ENCODE measurements at places on chromosomes 11 and 22.

DNA sequence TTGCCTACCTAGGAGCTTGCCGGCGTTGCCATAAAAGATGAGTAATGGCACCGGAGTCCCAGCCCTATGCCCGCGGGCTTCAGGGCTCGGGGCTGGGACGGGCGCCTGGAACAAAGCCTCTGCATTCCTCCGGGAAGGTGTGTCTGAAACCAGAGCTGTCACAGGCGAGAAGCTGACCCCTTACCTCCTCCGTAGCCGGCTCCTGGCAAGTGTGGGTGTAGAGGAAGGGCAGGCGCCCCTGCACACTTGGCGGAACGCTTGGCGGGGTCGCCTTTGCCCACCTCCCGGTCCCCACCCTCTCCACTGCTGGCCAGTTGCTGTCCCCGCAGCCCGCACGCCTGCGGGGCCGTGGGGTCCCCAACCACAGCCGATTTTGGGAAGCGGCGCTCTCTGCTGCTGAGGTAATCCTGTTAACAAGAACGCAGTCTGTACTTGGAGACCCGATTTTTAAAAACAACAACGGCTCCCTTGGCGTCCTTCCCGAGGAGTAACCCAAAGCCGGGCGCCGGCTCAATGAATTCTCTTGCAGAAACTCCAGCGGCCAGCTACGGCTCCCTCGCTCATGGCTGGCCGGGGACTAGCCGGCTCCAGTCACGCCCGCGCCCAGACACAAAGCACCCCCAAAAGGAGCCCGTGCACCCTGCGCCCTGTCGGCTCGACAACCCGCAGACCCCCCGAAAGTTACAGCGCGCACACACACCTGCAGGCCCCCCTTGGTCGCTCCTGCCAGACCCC lies 89.2 kb downstream of the PLEKHA7 start:
- no peak for DNase-seq

- DNase-seq, result no peak
These were observed 107.1 kb upstream of the DDI1 start for GRCh38 chr11:103929170-103929903.

DNA sequence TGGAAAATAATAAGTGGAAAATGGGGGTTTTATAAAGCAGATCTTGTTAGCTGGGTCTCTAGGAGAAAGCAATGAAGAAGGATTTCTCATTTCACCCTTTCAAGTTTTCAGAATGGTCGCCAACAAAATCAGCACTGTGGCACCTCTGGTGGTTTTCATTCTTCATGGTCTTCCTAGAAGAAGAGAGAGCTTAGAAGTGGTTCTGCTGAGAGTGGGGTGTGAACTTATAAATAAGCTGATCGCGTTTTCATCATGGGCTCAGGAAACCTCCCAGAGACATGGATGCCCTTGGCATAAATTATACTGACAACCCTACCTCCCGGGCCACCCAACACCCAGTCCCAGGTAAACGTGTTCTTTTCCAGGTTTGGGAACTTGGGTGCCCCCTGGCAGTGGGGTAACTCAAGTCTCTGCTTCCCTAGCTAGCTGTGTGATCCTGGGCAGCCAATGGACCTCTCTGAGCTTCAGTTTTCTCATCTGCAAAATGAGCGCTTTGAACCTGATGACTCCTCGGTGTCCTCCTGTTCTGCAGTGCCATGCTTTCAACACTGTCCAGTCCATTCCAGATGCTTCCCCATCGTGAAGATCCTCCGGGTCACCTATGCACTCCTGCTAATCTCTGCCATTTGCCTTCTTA lies 72.6 kb upstream of the GRAMD1B start:
- no peak for DNase-seq

DNA sequence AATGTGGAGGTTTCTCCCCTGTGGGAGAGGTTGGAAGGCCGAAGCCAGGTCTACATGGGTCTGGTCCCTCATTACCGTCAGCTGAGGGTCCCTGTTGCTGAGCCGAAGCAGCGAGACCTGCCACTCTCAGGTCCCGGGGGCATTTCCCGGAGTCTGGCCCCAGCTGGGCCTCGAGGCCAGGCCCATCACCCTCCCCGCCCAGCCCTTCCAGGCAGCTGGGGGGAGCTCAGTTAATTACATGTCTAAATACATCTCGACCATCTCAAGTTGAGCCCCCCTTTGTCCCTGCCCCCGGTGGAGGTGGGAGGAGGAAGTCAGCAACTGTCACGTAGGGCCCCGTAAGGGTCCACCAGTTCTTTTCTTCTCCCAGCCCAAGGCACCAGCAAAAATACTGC lies 3.6 kb downstream of the CDKN1C start:
- DNase-seq, result no peak

DNA sequence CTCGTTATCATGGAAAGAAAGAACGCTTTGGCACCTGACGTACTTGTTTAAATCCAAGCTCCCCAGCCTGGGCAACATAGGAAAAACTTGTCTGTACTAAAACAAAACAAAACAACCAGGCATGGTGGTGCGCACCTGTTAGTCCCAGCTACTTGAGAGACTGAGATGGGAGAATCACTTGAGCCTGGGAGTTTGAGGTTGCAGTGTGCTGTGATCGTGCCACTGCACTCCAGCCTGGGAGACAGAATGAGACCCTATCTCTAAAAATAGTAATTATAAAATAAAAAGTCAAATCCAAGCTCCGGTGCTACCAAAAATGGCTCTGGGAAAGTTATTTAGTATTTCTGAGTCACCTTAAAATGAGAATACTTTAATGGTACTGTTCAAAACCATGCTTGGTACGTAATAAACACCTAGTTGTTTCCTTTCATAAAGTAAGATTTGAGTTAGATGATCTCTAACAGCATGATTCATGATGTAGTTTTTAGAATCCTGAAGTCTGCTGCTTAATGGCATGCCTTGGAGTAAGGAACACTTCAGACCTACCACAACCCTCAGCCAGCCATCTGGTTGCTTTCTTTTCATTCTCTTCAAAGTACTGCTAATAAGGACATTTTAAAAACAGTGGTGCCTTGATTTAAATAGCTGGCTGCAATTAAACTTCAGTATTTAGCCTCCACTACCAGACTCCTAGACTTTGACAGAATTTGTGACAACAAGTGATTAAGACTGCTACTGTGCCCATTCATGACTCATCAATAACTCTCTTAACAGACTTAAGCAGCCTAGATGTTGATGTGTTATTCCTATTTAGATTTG lies 8.4 kb downstream of the PPME1 start:
- no peak for DNase-seq

DNA sequence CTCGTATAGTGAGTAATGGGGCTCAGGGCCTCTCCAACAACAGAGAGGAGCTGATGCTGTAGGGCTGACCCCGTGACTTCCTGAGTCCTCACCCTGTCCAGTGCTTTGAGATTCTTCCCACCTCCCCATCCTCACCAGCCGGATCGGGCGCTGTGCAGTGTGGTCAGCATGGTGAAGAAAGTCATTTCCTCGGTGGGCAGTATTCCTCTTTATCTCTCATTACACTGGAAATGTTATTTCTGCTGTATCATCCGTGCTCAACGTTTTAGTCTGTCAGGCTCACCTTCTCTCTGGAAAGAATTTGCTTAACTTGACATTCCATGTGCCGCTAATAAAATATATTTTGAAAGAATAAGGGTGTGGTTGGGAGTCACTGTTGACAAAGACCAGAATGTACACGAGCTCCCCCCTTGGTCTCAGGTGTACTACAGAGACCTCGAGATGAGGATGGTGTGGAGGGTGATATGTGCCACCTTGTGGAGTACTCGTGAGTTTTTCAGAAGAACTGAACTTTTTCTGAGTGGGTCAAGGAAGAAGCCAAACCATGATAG lies 25.7 kb upstream of the SCGB1A1 start:
- no peak for DNase-seq

GRCh38 chr11:26743622-26744021 lies 21.8 kb upstream of the SLC5A12 start:
- no peak for DNase-seq

DNA sequence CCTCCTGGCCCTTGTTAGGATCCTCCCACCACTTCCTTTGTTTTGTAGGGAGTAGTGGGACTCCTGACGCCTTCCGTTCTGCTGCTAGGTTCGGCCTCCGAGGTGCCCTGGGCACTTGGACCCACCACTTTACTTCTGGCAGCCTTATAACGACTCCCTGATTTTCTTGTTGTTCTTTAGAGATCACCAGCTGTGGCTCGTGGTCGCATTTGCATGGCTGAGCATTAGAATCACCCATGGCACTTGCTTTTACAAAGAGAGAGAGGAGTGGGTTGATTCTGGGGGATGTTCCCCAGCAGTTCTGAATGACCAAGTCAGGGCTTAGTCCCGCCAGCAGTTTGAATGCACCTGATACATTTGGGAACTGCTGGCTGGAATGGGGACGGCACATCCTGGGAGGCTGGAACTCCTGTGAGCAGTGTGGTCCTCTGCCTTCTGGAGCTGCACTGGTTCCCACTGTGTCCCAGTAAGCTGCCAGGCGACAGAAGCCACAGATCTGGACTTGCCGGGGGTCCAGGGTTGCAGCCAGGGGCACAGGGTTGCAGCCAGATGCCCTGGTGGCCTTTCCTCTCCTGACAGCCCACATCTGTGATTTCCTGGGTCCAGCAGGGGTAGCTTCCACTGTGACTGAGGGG lies 4.1 kb downstream of the TUB start:
- no peak for DNase-seq

DNA sequence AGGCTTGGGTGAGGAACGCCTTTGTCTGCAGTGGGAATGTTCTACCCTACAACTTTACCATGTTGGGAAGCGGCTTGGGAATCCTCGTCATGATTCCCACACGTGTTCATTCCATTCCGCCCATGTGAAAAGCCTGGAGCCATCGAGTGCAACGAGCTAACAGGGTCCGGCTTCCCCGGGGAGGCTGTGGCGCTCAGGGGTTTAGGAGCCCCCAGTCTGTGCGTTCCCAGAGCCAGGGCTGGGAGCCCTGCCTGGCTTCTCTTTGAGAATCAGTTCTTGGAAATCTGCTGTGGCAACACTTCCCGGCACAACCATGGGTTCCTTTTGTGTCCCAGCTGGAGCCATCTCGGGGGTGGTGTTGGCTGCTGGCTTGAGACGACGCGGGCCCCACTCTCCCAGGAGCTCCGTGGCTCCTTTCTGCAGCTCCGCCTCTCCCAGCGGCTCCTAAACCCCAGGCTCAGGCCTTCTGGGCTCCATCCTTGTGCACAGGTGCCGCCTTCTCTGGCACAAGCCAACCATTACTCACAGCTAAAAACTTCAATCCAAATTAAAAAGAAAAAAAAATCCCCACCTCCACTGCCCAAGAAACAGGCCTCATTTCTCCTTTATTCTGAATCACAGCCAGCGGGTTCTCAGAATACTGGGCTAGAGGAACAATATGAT lies 18.7 kb upstream of the PPFIA1 start:
- DNase-seq, result no peak

DNA sequence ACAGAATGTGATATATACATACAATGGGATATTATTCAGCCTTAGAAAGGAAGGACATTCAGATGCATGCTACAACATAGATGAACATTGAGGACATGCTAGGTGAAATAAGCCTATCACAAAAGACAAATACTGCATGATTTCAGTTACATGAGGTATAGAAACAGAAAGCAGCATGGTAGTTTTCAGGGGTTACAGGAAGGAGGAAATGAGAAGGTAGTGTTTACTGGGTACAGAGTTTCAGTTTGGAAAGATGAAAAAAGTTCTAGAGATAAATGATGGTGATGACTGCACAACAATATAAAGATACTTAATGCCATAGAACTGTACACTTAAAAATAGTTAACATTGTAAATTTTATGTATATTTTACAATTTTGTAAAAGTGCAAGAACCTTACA lies 266.7 kb upstream of the C11orf87 start:
- no peak for DNase-seq

DNA sequence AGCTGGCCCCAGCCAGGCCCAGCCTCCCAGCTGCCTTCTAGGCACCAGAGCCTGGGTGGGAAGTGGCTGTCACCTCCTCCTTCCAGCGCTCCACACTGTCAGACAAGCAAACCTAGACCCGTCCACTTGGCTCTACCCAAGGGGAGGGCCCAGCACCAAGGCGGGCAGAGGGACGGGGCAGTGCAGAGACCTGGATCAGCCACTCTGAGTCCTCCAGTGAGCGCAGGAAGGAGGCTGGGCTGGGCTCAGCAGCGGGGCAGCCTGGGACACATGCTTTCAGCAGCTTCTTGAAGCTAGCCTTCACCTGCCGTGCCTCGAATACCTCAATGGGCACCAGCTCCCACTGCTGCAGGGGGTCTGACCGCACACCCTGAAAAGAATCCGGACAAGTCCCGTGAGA lies 18.8 kb downstream of the SBF1 start:
- DNase-seq, result no peak

- no peak for DNase-seq
These were observed 40.4 kb downstream of the PISD start for GRCh38 chr22:31621507-31622124.

DNA sequence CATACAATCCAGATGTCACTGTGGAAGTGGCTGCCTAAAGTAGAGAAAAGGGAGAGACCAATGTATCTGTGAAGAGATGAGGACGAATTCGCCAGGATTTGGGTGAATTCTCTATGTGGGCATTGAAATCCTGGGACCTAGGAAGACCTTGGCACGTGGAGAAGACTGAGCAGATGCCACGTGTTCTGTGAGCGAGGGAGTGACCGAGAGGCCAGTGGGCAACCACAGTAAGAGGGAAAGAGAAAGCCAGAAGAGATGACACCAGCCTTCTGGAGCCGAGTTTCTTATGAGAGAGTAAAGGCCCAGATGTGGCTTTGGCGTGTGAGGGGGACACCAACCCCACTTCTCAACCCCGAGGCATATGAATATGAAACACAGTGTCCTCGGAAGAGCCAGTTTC lies 228.1 kb downstream of the BUD13 start:
- DNase-seq, result no peak

- no peak for DNase-seq
These were observed 1460.5 kb downstream of the TBC1D22A start for GRCh38 chr22:48222742-48223487.

- DNase-seq, result no peak
These were observed 72.8 kb downstream of the SFI1 start for GRCh38 chr22:31569126-31569525.

GRCh38 chr11:123838199-123838598 lies 32.0 kb upstream of the OR6M1 start:
- DNase-seq, result no peak

GRCh38 chr11:22742157-22742613 lies 75.8 kb downstream of the GAS2 start:
- no peak for DNase-seq

- DNase-seq, result no peak
These were observed 321.7 kb downstream of the TMEM135 start for GRCh38 chr11:87359401-87359800.

DNA sequence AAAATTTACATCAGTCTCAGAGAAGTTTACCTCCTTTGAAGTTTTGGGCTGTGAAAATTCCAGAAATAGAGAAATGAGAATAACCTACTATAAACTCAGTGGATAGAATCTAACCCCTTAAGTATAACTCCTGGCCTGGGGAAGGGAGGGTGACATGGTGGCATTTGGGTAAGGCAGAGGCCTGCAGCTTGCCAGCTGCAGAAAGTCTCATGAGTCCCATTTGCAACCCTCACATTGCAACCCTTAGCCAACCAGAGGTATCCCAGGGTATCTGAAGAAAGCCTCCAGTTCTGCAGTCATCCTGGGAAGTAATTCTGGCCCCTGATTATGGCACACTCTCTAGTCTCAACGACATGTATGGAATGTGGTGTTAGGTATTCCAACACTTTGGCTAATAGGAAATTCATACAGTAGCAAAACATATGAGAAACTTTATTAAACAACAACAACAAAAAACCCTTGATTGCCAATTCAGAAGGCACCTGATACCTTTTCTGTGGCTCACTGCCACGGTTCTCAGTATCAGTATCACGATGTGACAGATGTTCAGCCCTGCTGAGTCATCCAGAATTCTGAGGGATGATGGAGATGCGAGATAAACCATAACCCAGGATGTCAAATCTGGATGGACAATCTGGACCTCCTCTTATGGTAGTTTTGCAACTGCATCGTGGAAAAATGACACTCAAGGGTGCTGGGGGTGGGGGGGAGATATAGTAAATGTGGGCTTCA lies 743.4 kb downstream of the NELL1 start:
- DNase-seq, result no peak

Measured in hypothalamus (tissue), 51 donors.